ENCODE measurements at places on chromosomes 3 and 15.

DNA sequence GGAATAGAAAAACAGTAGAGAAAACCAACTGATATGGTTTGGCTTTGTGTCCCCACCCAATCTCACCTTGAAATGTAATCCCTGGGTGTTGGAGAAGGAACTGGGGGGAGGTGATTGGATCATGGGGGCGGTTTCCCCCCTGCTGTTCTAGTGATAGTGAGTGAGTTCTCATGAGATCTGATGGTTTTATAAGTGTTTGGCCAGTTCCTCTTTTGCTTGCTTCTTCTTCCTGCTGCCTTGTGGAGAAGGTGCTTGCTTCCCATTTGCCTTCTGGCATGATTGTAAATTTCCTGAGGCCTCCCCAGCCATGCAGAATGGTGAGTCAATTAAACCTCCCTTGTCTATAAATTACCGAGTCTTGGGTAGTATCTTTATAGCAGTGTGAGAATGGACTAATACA is 48.4 kb downstream of the EOMES start:
- DNase-seq: no peak

DNA sequence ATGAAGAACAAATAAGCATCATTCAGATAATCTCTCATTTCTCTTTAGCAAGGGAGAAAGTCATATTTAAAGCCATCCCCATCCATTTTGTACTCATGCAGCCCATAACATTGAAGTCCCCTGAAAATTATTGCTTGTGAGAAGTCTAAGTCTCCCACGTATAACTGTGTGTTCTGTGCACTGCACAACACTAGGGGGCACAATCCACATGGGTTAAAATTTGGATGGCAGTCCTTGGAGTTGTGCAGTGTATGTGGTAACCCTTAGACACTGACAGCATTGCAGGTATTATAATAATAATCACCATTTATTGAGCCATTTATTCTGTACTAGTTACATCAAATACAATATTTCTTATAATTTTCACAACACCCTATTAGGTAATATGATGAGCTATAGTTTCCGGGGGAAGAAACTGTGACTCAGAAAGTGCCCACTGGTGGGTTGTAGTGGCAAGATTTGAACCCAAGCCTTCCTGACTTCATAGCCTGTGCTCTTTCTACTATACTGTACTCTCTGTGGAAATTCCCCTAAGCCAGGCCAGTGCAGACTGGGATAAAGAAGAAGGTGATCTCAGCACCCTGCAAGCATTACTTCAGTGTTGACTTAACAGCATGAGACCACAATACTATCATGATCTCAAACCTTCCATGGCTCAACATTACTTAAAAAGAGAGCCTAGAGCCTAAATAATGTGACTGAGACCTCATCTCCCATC is 15.7 kb downstream of the KCNAB1 start:
- DNase-seq: no peak

- DNase-seq: no peak
Observed at GRCh38 chr15:37014137-37014536, 86.2 kb downstream of the MEIS2 start.

DNA sequence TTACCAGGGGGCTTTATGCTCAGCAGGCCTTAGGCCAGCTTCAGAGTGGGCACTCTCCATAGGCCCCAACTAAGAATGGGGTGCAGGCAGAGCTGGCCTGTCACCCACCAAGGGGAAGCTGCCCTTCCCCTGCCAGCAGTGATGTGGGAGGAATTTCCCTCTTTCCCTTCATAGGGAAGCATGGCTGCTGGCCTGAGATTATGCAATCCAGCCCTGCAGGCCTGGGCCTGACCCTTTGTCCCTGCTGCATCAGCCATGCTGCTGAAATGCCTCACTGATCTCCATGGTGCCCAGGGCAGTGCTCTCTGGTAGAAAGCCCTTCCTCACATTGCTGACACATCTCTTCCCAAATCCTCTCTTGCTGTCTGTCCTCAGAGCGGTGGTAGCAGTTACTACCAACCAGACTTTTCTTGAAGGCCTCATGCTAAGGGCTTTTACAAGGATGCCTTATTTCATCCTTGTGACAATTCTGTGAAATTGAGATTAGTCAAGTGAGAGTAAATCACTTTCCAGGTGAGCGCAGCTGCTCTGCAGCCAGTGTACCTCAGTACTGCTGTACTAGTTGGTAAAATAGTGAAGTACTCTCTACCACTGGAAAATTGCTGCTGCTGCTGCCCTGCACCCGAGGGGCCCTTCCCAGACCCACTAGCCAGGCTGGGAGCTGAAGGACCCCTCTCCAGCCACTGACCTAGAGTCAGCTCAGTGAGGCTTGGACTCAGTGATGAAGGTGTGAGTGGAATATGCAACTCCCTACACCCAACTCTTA is 33.8 kb downstream of the MRAS start:
- DNase-seq: no peak

GRCh38 chr3:190288836-190289235 is 33.4 kb downstream of the CLDN1 start:
- no peak for DNase-seq

DNA sequence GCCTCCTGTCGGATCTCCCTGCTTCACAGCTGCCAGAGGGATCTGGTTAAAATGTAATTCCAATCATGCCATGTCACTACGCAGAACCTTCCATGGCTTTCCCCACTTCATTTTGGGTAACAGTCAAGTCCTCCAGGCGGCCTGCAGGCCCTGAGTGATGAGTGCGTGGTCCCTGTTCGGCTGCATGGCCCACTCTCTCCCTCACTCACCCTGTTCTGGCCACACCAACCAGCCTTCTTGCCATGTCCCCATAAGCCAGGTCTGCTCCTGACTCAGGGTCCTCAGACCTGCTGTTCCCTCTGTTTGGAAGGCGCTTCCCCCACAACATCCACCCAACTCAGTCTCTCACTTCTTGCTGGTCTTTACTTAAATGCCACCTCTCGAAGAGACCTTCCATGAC is 41.6 kb upstream of the LINGO1 start:
- no peak for DNase-seq

- no peak for DNase-seq
Observed at GRCh38 chr3:59094446-59094845, 44.6 kb upstream of the CFAP20DC start.

DNA sequence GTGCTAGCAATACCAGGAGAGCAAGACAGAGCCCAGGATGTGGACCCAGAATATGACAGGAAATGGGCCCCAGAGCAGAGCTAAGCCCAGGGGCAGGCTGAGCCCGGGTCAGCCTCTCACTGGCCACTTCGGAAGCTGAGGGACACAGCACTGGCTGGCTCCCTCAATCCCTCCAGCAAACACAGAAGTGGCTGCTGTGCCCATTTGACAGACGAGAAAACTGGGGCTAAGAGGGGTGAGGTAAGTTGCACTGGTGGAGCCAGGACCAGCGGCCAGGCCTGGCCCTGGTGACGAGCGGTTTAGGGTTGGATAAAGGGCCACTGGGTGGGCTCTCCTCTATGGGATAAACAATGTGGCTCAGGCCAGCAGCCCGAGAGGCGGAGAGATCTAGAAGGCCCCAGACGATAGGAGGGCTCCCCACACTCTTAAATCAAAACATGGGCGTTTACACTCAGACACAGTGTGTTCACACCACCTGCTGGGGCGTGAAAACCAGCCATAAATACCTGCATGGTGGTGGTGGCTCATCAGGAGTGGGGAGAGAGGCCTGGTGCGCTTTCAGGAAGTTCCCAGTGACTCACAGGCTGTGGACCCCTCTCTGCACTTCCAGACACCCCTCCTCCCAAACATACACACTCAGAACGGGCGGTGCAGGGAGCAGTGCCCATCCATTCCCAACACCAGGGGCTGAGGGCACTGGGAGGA is 12.0 kb upstream of the LINGO1 start:
- DNase-seq: no peak

GRCh38 chr3:188266562-188267274 is 112.8 kb downstream of the LPP start:
- DNase-seq: no peak

DNA sequence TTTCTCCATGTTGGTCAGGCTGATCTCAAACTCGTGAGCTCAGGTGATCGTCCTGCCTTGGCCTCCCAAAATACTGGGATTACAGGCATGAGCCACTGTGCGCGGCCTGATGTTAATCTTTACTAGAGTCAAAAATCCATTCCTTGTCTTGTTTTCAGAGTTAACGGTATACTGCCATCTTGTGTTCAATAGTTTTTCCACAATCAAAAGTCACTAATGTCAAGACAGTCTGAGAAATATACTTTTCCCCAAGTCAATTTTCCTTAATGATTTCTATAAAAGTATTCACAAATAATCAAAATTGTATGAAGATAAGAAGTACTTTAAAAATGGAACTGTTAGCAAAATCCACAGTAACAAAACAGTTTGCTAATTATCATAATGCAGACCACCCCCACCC is 8.5 kb downstream of the CRBN start:
- DNase-seq: no peak

DNA sequence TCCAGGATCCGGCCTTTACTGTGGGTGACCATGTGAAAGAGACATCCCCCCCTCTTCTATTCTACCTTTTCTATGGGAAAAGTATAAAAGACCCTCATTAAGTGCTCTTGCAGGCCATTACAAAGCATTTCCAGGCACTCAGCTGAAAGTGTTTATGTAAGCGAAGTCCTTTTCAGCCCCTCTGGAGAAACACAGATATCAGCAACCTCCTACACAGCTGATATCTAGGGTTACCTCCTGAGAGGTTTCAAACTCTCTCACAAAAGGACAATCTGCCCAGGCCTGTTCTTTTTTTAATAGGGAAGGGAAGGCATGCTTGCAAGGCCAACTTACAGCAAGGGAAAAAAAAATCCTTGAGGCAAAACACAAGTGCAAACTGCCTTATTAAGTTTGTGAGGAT is 12.6 kb downstream of the ETV5 start:
- DNase-seq: no peak

GRCh38 chr3:81242871-81243270 is 518.6 kb downstream of the GBE1 start:
- no peak for DNase-seq

GRCh38 chr3:125132815-125133214 is 77.0 kb upstream of the HEG1 start:
- DNase-seq: no peak

GRCh38 chr15:101613130-101614000 is 38.8 kb downstream of the TM2D3 start:
- DNase-seq: no peak

- DNase-seq: peak; percentile 21
Observed at GRCh38 chr15:42107473-42107872, 13.1 kb upstream of the PLA2G4D start.

GRCh38 chr3:114608293-114608692 is 314.5 kb downstream of the TIGIT start:
- DNase-seq: no peak

GRCh38 chr3:4865714-4866113 is 113.5 kb upstream of the BHLHE40 start:
- DNase-seq: no peak

GRCh38 chr3:190131329-190131728 is 10.6 kb upstream of the P3H2 start:
- no peak for DNase-seq

GRCh38 chr3:123449102-123449996 is 459 bp upstream of the ADCY5 start:
- DNase-seq: no peak

- no peak for DNase-seq
Observed at GRCh38 chr3:80285388-80285787, 517.6 kb upstream of the ROBO1 start.

- no peak for DNase-seq
Observed at GRCh38 chr15:78629031-78629715, 8.4 kb upstream of the CHRNA3 start.

GRCh38 chr3:57006949-57007419 is 53.5 kb upstream of the SPATA12 start:
- DNase-seq: no peak

DNA sequence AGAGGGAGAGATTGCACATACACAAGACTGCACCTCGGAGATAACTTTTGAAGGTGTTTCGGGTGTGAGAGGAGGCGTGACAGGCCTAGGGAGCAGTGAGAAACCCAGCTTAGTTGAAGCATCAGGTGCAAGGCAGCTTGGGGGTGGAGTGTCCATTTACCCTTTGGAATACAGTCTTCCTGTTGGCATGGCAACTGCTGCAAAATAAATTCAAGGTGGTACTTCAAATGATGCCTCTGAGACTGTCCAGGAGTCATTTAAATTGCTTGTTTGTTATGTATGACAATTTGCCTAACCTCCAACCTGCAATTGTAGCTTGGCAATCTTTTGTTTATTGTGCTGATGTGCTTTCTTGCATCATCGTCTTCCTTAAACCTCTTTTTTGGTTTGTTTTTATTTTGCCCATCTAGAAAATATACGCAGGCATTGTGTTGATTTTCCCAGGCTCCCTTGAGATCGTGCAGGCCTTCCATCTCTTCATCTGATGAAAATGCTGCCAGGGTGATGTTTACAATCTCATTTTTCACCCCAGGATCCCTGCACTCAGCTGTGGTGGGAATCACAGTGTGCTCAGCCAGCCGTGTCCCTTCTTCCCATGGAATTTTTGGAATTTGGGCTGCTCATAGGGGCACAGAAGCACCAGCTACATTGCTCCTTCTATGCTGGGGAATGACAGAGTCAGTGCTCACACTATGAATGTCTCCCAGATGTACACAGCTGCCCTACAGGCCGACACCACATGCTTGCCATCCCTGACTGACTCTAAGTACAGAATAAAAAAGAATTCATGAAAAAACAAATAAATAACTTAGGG is 583.1 kb upstream of the CFAP20DC start:
- DNase-seq: no peak

DNA sequence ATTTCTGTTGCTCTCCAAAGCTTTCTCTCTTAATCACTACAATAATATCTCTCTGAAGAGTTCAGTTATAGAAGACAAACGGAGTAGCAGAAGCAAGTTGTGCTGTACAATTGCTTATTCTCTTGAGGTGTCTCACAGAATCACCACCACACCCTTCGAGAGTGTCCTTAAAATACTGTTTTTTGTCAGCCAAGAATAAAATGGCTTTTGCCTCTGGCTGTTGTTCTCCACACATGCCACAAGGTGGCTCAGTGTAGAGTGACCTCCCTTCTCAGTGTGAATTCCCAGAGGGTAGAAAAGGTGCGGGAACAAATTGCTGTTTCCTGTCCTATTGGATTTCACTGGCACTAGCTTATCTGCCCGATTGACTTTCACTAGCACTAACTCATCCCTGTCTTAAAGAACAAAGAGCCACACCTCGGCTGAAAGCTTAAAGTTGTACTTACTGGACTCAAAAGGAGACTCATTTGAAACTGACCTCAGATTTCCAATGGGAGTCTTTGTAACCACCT is 134.2 kb upstream of the SATB1 start:
- peak; percentile 28 for DNase-seq

- no peak for DNase-seq
Observed at GRCh38 chr3:66553441-66554113, 52.8 kb upstream of the LRIG1 start.
